Suppressor macrophage treated with lipopolysaccharide for 4 hours (primary cell): ENCODE measurements at places on chromosomes 3 and 15.

DNA sequence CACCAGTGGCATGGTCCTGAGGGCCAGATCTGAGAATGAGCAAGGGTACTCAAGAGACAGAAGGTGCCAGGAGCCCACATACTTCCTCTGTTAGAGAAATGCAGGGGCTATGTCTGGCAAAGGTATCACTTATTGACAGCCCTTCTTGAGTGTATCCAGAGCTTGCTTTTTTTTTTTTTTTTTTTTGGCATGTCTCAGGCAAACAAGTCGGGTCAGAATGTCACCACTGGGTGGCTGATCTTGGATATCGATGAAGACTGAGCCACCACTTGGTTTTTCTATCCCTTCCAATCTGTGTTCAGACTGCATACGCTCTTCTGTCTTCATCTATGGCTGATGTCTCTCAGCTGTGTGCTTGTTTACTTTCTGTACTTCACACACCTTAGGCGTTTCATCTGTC, 363.4 kb upstream of the C2CD4B start:
- DNase-seq: no peak

DNA sequence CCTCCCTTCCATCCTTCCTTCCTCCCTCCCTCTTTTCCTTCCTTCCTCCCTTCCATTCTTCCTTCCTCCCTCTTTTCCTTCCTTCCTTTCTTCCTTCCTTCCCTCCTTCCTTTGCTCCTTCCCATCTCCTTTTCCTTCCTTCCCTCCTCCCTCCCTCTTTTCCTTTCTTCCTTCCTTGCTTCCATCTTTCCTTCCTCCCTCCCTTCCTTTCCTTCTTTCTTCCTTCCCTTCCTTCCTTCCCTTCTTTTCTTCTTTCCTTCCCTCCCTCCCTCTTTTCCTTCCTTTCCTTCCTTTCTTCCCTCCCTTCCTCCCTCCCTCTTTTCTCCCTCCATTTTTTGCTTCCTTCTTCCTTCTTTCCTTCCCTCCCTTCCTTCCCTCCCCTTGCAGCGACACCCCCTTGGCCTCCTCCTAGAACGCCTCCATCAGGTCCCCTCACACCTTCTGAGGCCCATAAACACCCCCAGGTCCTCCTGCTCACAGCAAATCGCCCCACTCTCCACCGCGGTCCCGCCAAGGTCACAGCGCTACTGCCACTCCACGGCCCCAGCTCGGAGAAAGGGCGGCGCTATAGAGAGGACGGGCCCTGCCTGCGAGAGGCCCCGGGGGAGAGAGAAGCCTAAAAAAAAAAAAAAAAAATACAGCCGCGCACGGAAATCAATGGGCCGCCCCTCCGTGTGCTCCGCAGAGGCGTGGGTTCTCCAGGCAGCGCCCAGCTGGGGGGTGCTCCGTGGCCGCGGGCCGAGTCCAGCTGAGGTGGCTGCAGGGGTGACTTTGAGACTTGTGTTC, 328.2 kb downstream of the OCA2 start:
- DNase-seq: no peak

- no peak for DNase-seq
Observed at GRCh38 chr3:35641920-35642527, 2.7 kb downstream of the ARPP21 start.

DNA sequence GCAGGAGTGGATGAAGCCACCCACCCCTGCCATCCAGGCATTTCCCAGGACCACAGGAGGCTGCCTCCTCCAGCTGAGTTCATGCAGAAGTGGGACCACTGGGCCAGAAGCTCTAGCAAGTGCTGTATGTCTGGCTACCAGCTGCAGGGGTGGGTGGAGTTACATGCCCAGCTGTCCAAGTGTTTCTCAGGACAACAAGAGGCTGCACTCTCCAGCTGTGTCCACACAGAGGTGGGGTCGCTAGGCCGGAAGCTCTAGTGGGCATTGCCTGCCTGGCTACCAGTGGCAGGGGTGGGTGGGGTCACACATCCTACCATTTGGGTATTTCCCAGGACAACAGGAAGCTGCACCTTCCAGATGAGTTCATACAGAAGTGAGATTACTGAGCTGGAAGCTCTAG, 234.0 kb upstream of the PPP2R3A start:
- no peak for DNase-seq

DNA sequence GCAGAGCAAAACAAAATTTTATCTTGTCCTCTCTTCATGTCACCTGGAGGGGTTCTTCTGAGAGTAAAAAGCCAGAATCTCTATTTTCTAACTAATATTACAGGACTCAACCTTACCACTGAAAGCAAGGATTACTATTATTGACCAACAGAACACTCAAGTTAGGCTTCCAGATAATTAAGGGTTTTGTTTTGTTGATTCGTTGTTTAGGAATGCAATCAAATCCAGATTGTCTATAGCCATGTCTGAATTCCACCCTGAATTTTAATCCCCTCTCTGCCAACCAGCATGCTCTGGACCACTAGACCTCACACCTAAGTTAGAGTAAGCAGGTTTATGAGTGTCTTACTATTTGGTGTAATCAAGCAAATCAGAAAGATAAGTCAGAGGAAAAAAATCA, 90.7 kb downstream of the PEAK1 start:
- DNase-seq: no peak

DNA sequence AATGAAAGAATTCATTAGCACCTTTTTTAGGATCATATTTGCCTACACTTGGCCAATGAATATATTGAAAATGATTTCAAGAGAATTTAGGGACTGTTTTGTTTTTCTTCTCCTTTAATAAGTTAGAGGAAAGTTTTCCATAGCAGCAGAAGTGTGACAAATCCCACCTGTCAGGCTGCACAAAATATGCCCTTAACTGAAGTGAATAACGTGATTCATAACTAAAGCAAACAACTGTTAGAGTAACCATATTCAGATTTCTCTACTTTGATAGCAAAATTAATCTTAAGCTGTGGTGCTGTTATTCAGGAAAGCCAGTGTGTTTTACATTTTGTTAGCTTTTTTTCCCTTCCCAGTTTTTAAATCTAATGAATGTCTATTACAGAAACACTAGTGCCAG, 121.4 kb downstream of the HCN4 start:
- no peak for DNase-seq

DNA sequence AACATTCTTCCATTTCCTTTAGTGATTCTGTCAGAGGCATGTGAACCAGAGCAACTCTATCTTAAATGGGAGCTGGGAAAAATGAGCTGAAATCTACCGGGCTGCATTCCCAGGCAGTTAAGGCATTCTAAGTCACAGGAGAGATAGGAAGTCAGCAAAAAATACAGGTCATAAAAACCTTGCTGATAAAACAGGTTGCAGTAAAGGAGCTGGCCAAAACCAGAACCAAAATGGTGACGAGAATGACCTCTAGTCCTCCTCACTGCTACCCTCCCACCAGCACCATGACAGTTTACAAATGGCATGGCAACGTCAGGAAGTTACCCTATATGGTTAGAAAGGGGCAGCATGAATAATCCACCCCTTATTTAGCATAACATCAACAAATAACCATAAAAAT, 66.4 kb downstream of the B3GALNT1 start:
- DNase-seq: no peak

- DNase-seq: no peak
Observed at GRCh38 chr3:133570139-133570936, 3.1 kb upstream of the CDV3 start.

DNA sequence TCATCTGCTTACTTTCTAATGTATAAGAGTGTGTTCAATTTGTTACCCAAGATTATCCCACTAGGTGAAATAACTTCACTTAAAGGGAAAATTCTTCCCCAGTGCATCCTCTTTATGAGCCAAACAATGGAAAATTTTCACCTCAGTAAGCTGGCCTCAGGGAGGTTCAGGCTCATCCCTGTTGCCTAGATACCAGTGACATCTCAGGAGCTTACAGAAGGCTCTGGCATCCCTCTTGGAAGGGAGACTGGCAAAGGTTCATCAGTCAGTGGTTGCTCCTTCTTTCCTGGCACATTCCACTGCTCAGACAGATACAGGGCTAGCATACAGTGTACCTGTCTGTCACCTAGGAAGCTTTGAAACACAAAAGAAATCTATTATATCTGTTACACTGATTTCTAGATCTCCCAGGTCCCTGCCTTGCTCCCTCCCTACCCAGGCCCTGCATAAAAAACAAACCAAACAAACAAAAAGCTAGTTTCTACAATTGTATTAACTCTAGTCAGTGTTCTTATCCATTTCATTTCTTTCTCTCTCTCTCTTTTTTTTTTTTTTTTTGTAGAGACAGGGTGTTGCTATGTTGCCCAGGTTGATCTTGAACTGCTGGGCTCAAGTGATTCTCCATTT, 1.7 kb downstream of the IP6K2 start:
- no peak for DNase-seq

DNA sequence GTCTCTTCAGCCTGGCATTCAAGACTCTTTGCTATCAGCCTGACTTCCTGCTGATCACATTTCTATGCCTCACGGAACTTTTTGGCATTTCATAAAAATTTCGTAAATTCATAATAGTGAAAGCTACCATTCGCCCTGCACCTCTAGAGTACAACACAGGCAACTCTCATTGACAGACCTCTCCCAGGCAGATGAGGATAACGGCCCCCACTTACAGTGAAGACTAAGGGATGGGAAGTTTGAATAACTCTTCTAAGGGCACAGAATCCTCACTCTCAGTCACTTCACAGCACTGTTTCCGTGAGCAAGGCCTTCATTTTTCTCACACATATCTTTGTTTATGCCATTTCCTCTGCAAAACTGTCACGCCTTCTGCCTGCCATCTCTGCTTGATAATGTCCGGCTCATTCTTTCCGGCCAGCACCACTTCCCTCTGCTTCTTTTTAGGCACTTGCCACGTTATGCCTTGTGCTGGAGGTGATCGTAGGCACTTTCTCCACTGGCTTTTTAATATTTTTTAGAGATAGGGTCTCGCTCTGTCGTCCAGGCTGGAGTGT, 224.1 kb upstream of the HES1 start:
- DNase-seq: no peak

GRCh38 chr3:119149484-119149883, 3.5 kb downstream of the TEX55 start:
- no peak for DNase-seq

GRCh38 chr15:98628216-98628615, 20.1 kb upstream of the IGF1R start:
- DNase-seq: no peak

GRCh38 chr3:155984791-155985417, 114.5 kb downstream of the GMPS start:
- peak; percentile 14 for DNase-seq

- no peak for DNase-seq
Observed at GRCh38 chr3:197828-198491, 1.4 kb downstream of the CHL1 start.

DNA sequence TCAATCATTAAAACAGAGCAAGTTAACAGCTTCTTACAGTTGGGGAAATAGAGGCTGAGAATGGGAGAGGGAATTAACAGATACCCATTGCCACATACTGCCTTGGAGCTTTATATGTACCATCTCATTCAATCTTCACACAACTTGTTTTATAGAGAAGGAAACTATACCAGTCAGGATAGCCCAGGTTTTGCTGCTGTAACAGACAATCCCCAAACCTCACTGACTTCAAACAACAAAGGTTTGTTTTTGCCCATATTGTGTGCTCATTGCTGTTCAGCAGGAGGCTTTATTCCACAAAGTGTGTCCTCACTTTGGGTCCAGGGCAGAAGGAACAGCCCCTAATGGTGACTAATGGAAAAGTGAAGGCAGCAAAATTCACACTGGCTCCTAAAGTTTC, 59.2 kb downstream of the SPSB4 start:
- no peak for DNase-seq

DNA sequence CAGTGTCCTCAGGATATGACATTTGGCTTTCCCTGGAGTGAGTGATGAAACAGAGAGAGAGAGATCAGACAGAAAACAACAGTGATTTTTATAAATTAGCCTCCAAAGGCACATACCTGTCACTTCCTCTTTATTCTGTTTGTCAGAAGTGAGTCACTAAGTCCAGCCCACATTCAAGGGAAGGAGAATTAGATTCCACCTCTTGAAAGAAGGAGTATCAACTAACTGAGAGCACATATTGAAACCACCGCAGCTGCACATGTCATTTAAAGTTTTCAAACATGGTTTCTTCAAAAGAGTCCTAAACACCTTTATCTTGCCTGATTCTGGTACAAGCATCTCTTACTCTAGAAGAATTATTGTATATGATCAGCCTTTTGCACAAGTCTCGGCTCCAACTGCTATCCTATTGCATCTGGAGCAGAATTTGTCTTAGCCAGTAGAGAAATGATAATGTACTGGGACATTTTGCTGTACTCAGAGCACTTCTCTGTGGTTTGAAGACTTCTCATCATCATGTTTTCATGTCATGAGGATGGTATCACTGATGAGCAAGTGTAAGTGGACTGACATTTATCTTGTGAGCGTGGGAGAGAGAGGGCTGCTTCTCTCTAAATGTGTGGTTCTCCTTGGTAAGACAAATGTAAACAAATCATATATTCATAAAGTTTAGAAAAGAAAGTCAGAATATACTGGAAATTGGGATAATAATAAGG, 338.9 kb upstream of the CFAP20DC start:
- peak; percentile 74 for DNase-seq

DNA sequence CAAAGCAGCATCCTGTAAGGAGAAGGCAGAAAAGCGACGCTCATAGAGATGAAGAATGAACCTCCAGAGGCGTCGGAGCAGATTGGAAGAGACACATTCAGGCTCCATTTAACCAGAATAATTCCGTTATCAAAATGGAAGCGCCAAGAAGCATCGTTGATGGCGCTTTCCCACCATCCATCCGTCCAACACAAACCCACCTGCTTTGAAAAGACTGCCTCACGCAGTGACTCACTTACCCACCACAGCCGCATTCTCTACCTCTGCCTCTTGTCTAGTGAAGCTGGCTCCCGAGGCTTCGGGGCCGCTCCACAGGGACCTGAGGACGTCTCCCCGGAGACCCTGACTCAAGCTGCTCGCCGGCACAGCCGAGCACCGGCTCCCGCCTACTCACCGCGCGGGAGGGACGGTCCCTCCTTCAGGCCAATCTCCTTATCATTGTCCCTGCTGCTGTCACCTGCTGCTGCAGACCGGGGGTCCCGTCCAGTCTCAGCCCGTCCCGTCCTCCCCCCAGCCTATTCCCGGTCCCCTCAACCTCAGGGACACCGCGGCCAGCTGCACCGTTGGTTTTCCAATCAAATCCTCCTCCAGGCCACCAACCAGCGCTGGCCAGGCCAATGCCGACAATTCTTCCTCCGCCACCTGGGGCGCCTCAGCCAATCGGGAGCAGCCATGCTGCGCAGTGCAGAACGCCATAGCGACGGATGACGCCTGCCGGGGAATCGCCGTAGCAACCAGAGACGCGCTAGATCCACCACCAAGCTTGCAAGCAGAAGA, at the start of gene NEK10:
TSS of gene NEK10 (minus strand) at position 553 of the 777 bp plus-strand sequence. CDS start 16,501 bp downstream, outside the sequence.
- peak; percentile 83 for DNase-seq

DNA sequence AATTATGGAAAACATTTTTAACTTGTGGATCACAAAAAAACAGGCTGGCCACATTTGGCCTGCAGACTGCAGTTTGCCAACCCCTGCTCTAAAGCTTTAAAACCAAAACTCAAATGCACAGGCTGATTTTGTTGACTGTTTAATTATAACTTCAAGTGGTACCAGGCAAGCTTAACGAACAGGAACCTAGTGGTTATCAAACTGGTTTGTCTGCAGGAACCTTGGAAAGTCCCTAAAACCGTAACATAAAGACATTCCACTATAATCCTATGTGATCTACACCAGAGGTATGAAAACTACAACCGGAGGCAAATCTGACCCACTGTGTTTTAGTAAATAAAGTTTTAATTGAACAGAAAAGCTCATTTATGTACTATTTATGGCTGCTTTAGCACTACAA, 52.4 kb downstream of the TBL1XR1 start:
- DNase-seq: peak; percentile 31
